ENCODE measurements at places on chromosomes 2 and 18.

GRCh38 chr2:104863468-104864279 lies 9.8 kb downstream of the POU3F3 start:
- DNase-seq = no peak

GRCh38 chr2:195027947-195028346 lies 629.1 kb upstream of the SLC39A10 start:
- DNase-seq = no peak

- peak; percentile 89 for DNase-seq
These were observed 5.8 kb upstream of the WNT6 start for GRCh38 chr2:218853766-218854165.

GRCh38 chr2:57965219-57965618 lies 81.4 kb upstream of the VRK2 start:
- DNase-seq = no peak

GRCh38 chr2:239516954-239517305 lies 116.1 kb upstream of the HDAC4 start:
- DNase-seq = no peak

DNA sequence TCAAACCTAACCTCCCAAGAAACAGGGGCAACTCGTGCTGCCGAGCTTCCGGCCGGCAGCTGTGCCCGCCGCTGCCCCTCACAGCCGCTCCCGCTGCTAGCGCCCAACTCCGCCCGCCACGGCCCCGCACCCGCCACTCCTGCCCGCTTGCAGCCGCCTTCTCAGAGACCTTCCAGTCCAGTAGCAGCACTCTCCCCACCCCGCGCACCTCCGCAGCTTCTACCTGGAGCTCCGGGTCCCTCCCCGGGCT lies 722 bp upstream of the C2orf15 start:
- DNase-seq = no peak

DNA sequence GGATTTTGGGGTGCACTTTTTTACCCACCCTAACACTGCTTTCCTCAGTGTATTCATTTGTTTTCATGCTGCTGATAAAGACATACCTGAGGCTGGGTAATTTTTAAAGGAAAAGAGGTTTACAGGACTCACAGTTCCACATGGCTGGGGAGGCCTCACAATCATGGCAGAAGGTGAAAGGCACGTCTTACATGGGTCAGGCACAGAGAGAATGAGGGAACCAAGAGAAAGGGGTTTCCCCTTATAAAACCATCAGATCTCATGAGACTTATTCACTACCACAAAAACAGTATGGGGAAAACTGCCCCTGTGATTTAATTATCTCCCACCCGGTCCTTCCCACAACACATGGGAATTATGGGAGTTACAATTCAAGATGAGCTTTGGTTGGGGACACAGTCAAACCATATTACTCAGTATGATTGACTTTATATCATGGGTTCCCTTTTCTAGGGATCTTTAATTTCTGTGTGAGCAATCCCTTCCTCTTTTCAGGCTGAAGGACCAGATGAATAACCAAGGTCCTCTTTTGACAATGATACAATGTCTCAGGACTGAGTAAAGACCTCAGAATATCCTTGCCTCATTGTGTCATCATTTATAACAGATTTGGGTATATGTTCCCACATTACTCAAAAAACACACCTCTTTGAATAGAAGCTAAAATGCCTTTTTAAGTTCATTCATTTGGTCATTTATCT lies 100.1 kb upstream of the TRIB2 start:
- DNase-seq = no peak

GRCh38 chr18:9708057-9708433 lies at the start of gene RAB31:
Gene RAB31, plus strand, starts transcription at chr18:9708301. Its CDS starts 105 bp downstream, at chr18:9708406.
- peak; percentile 22 for DNase-seq

GRCh38 chr2:205683502-205684367 lies 1.4 kb downstream of the NRP2 start:
- peak; percentile 52 for DNase-seq

DNA sequence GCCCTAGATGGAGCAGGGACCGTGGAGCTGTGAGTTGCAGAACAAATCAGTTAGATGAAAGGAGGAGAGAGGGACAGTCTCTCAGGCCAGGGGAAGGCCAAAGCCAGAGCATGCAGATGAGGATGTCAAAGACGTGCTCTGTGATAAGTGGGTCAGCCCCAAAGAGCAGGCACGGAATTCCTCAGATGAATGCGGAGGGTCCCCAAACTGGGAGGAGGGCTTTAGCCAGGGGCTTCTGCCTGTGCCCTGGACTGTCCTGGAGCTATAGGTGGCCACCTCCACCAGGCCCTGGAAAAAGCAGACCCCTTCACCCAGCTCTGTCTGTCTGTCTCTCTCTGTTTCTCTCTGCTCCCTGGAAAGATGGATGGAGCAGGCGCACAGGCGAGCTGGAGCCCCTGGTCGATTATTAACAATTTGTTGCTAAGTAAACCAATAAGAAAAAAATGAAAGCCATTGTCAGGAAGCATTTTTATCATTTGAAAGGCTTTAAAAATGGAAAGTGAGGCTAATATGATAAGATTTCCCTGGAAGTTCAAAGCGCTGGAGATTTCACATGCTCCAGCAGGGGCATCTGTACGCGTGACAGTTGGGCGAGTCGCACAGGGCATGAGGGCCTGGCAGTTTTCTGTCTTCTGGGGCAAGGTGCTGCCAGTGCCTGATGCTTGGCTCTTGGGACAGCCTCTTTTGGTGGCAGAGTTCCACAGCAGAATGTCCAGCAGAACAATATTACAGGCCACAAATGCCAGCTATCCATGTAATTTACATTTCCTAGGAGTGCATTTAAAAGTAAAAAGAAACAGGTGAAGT lies 241.0 kb downstream of the GLI2 start:
- DNase-seq = no peak
